Activated CD4-positive, alpha-beta T cell treated with anti-CD3 and anti-CD28 coated beads, Interleukin-2, amount 10 ng/mL, durations not matched to agents 24 days and 14 days (primary cell): ENCODE measurements at places on chromosomes 5 and 9. TPM values are rescaled to one million over a fixed set of nuclear protein-coding genes. Genes with fewer than 3 reads are reported as not detected.

DNA sequence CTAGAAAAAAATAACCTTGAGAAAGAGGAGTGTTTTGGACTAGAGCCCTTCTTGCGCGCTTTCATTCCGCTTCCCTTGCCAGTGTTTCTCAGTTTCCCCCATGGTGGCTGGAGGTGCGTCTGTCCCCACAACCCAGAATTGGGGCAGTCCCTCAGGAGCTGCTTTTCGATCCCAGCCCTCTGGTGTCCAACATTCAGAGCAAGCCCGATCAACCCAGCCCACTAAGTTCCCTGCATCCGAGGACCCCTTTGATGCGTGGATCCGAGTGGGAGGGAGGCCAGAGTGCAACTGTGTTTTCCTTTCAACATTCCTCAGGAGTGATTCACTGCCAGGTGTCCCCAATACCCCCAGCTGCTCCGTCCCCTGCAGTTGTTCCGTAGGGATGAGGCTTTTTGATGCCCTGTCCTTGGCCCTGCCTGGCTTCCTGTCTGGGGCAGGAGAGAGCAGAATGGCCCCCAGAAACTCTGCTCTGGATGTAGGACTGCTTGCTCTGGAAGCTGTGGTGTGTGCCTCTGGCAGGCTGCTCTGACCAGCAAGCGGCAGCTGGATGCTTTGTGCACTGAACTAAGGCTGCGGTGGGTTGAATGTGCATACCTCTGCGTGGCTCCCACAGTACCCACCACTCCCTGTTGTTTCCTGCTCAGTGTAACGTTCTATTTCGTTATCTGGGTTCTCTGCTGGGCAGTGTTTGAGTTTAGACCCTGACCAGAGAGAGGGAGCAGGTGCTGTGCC lies 117.5 kb downstream of the BOD1 start:
- DNase-seq: no peak
- peaks cover 2% of the 10 kb centered on the region for H3K27me3 ChIP-seq
- no peak overlapping the region for H3K27ac ChIP-seq

WNT8A gene
- total RNA-seq: not detected in 2 replicates

IFNA2 gene
- total RNA-seq: not detected in 2 replicates

DNA sequence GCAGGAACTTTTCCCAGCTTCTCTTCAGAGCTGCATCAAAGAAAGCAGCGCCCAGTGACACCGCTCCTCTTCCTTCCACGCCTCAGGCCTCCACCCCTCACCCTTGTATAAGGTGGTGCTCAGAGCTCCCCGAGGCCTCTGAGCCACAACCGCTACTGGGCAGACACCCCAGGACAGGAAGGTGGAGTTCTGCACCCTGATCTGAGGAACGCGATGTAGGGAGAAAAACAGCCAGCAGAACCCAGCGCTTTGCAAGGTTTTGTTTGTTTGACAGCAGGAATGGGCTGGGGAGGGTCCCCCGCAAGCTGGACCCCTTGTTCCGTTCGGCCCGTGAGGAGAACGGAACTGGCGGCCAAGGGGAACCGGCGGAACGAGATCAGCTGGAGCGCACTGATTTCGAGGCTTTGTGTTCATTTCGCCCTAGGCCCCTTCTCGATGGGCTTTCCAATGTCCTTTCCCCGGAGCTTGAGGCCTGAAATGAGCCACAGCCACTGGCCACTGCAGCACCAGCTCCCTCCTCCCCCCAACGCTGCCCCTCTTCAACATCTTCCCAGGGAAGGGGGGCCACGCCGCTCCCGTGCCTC lies 4.1 kb downstream of the EDF1 start:
- H3K4me3 ChIP-seq: no peak overlapping the region
- H3K27me3 ChIP-seq: no peaks in the 10 kb centered on the region
- H3K27ac ChIP-seq: no peak overlapping the region
- peaks cover 16% of the 10 kb centered on the region for H3K36me3 ChIP-seq

- no peaks in the 10 kb centered on the region for H3K36me3 ChIP-seq
- H3K27ac ChIP-seq: no peak overlapping the region
- no peak for DNase-seq
- H3K27me3 ChIP-seq: no peaks in the 10 kb centered on the region
Measured at GRCh38 chr5:124461941-124462340, 284.5 kb downstream of the ZNF608 start.

DNA sequence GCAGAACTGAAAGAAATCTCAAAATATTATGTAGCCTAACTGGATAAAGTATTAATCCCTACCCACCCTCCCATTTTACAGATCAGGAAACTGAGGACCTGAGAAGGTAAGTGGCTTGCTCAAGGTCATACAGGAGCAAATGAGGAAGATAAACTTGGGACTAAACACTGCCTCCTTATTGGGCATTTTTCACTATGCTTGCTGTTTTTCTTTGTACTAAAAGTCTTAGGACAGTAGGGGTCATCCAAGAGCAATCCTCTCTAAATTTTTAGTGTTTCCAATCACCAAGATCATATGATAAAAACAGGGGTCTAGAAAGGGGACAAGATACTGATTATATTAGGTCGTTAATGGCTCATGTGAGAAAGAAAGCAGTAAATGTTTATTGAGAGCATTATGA lies 80.8 kb downstream of the RORB start:
- no peaks in the 10 kb centered on the region for H3K4me1 ChIP-seq
- no peak overlapping the region for H3K27ac ChIP-seq
- peaks cover 4% of the 10 kb centered on the region for H3K27me3 ChIP-seq
- no peaks in the 10 kb centered on the region for H3K36me3 ChIP-seq

DNA sequence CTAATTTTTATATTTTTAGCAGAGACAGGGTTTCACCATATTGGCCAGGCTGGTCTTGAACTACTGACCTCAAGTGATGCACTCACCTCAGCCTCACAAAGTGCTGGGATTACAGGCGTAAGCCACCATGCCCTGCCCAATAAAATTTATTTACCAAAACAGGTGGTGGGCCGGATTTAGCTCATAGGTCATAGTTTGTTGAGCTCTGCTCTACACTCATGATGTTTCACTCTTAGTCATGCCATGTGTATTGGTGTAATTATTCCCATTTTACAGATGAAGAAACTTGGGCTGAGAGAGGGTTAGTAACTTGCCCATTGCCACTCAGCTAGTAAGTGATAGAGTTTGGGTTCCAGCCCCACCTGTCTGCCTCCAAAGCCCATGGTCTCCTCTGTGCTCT lies 93.1 kb upstream of the WWC1 start:
- no peak for DNase-seq
- no peaks in the 10 kb centered on the region for H3K36me3 ChIP-seq

LRRC19 gene
- total RNA-seq: not detected in 2 replicates
